ENCODE measurements at places on chromosomes 3 and 15. TPM values are rescaled to one million over a fixed set of nuclear protein-coding genes. Genes with fewer than 3 reads are reported as not detected.

Gene CCR8
- not detected for total RNA-seq

Gene CHST13
- not detected for total RNA-seq

Gene VGLL3
- total RNA-seq: 1.6 TPM

Gene LMCD1
- 25.8 TPM for total RNA-seq

Gene TGM5
- not detected for total RNA-seq

Gene SUSD5
- 4.3 TPM for total RNA-seq

Gene LEKR1
- 0.33 TPM for total RNA-seq

Gene TEX264
- total RNA-seq: 33.3 TPM

Gene IL5RA
- total RNA-seq: not detected

Gene C2CD4B
- 58.1 TPM for total RNA-seq

Gene TMCO5A
- not detected for total RNA-seq

Gene ANKUB1
- not detected for total RNA-seq

Gene GPR27
- not detected for total RNA-seq

Gene GOLGA6L1
- total RNA-seq: not detected

Gene DPPA2
- total RNA-seq: not detected

Gene SLC2A2
- not detected for total RNA-seq

Gene P2RY13
- not detected for total RNA-seq

Measured in vein endothelial cell (primary cell).